ENCODE measurements at places on chromosomes 11 and 22.

DNA sequence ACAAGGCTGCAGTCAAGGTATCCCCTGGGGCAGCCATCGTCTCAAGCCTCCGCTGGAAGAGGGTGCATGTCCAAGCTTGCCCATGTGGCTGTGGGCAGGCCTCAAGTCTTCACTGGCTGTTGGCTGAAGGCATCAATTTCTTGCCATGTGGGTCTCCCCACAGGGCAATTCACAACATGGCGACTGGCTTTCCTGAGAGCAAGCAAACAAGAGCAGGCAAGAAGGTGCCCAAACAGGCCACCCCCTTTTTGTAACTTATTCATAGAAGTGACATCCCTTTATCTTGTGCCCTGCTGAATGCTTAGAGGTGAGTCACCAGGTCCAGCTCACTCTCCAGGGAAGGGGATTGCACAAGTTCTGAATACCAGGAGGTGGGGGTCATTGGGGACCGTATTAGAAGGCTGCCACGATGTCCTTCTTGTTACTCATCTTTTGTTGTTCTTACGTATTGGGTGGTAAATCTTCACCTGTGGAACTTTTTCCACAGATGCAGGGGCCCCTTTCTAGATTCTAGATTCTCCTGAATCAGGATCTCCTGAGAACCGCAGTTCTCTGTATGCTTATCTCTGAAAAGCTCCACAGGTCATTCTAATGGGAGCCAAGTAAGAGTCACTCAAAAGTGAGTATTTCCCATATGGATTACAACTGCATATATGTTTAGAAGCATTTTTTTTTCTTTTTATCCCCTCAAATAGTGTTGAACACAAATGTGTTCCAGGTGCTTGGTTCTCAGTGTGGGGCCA lies 44.2 kb upstream of the MICAL2 start:
- DNase-seq, result no peak

GRCh38 chr22:27614006-27614649 lies 187.4 kb downstream of the MN1 start:
- no peak for DNase-seq

DNA sequence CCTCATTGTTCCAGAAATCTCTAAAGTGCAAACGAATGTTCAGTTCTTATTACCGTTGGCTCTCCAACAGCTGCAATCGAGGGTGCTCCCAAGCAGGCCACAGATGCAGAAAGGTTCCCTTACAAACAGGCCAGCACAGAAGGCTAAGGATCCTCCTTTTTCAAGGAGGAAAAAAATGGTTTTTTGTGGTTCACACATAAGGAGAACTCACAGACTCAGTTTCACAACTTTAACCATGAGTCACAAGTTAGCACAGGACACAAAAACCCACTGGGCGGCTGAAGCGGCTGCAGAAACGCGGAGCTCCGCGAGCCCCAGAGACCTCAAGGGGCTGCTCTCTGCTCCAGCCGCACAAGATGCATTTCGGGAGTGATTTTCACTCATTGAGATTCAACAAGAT lies 98.2 kb upstream of the PRR5 start:
- no peak for DNase-seq

GRCh38 chr22:31532060-31532459 lies 35.7 kb downstream of the SFI1 start:
- DNase-seq, result no peak

DNA sequence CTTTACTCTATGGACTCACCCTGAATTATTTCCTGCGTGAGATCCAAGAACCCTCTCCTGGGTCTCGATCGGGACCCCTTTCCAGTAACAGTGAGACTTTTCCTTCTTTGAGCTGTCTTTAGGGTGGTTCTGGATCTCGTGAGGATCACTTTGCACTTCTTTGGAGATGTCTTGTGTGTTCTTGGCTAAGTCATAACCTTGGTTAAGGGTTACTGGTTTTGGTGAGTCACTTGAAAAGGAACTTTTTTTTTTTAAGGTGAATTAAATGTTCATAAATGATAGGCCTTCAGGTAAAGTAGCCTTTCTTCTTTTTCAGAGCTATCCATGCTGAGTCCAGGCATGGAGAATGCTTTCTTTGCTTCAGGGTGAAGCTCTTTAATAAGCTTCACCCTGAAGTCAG lies 19.4 kb upstream of the GSTP1 start:
- no peak for DNase-seq

- DNase-seq, result no peak
Measured at GRCh38 chr11:18438691-18439090, 17.0 kb upstream of the LDHAL6A start.

- DNase-seq, result peak; percentile 65
Measured at GRCh38 chr11:45924036-45924915, 1.8 kb downstream of the LARGE2 start.

- no peak for DNase-seq
Measured at GRCh38 chr11:90223248-90223585, 368 bp upstream of the CHORDC1 start.

DNA sequence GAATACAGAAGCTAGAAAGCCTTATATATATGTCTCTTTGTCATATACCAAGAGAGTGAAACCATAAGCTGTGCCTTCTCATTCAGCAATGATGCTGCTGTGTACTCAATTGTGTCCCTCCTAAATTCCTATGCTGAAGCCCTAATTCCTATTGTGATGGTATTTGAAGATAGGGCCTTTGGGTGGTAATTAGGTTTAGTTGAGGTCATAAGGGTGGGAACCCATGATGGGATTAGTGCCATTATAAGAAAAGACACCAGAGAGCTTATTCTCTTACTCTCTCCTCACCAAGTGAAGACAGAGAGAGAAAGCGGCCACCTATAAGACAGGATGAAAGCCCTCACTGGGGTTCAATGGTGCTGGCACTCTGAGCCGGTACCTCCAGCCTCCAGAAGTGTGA lies 1191.3 kb upstream of the TENM4 start:
- DNase-seq, result no peak

DNA sequence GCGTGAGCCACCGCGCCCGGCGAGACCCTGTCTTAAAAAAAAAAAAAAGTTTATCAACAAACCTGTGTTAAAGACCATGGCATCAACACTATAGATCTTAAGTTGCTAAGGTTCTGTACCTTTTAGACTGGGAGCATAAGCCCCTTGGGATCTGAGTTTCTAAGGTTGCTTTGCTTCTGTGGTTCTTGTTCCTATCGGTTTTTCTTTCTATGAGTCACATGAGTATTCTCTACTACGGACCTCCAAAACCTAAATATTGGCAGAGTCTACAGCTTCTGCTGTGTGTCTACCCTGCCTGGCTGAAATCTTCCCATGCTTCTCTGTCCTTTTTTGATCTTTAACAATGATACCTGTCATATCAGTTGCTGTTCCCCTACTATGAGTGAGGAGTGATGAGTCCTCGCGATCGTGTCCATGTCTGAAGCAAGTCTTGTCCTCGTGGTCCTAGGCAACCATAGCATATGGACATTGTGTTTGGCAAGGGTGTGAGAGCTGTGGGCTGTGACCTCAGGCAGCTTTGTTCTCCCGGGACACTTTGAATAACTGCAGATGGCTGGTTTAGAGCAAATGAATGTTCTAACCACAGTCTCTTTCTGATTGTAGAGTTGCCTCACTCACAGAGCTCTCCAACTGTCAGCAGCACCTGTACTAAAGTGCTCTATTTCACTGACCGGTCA lies 9.0 kb upstream of the DLAT start:
- no peak for DNase-seq

DNA sequence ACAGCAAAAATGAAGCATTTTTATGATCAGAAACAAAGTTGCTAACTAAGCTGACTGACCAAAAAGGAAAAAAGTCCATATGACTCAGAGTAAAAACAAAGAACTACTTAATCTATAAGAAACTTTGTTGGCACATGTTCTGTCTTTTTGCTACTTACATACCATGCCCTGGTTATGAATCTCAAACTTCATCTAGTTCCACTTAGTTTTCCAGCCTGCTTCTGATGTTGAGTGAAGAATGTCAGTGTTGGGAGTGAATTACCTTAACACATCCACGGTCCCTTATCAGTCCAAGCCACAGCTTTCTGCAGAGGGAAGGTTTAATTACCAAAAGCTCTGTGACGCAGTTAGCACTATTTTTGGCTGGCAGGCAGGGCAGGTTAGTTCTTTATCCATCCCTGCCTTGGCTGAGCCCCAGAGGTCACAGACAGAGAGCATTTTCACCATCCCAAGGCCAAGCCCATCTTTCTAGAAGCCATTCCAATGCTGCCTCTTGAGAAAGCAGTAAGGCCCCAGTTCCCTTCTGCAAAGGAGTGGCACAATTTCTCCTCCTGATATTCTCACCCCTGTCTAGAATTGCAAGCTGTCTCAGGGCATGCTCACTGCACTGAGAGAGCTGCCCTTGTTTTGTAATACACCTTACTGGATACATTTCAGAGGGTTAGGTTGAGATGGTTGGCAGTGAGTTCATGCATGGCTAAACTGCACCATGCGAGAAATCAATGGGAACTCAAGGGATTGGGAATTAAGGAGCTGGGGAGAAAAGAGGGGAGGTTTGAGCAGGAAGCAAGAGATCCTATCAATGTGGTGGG lies 67.1 kb downstream of the SLC1A2 start:
- no peak for DNase-seq

- peak; percentile 36 for DNase-seq
Measured at GRCh38 chr11:91947215-91947820, 277.3 kb upstream of the FAT3 start.

- DNase-seq, result peak; percentile 67
Measured at GRCh38 chr22:41656556-41656955, 32.1 kb downstream of the SNU13 start.

DNA sequence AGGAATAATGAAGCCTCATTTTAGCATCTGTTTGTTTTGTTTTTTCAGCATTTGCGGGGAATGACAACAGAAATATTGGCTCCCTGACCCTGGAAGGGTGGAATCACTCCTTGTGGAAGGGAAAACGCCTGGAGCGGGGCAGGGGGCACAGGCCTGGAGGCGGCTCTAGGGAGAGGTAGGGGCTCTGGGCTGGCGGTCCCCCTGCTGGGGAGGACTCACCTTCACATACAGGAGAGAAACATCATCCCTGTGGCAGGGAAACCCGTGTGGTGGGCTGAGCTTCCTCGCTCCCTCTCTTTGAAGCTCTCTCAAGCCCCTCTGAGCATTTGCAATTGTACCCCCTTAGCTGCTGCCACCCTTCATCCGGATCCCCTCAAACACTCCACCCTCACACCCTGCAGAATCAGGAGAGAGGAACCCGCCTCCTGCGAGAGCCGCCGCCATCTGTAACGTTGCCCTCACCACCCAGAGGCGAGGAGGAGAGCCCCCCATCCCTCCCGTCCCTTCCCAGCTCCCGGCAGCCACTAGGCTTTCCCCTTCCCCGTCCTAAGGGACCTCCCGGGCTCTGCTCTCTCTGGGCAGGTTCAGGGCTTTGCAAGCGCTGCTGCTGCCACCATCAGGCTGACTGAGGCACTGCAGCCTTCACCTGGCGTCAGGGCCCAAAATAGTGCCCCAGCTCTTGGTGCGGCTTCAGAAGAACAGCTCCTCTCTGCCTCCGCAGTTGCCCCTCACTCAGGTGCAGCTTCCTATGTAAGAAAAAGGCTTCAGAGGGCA lies 10.4 kb downstream of the KIRREL3 start:
- peak; percentile 85 for DNase-seq

DNA sequence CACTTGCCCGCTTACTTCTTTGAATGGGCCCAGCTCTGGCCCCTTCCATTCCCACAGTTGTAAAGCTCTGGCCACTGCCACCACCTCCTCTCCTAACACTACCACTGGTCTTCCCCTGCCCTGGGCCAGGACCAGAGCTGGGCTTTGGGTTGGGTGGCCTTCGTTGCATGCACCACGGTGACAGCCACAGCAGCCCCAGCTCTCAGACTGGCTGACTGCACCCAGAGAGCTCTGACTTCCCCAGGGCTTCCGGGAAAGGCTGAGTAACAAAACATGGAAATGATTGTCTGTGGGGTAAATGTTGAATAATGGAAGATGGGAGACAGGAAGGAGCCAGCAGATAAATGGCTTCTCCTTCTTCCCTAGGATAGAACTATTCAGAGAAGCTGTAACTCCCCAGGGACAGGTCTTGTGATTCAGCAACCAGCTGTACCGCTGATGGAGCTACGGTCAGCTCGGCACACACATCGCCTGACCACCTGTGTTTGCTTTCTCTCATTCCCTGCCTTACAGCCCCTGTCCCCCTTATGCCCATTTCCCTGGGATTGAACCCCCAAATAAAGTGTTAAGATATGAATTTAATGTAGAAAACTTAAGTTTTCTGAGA lies 27.6 kb downstream of the SCN4B start:
- no peak for DNase-seq

GRCh38 chr22:43305806-43306205 lies 37.4 kb downstream of the SCUBE1 start:
- no peak for DNase-seq

- no peak for DNase-seq
Measured at GRCh38 chr11:29336727-29337575, 679.9 kb downstream of the KCNA4 start.

GRCh38 chr22:28016781-28017557 lies 97.9 kb upstream of the PITPNB start:
- no peak for DNase-seq

GRCh38 chr11:101321222-101321621 lies 191.6 kb upstream of the PGR start:
- no peak for DNase-seq

DNA sequence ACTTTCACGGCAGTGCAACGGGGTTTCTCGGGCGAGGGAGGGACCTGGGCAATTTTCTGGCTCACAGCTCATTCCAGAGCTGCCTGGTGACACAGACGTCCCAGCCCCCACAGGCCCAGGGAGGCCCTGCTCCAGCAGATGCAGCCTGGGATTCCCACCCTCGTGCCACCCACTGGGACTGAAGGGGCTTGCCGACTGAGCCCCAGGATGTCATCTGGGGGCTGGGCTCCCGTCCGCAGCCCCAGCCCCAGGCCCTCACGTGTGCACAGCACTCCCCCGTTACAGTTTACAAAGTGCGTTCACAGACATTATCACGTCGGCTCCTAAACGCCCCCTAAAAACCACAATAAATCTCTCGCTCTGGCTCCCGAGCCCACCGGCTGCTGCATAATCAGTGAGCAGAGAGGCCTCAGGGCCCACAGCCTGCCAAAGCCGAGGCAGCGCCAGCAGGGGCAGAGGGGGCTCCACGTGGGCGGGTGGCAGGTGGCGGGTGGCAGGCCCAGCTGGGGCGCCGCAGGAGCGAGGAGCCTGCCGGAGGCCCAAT lies 76.9 kb upstream of the TCF20 start:
- peak; percentile 64 for DNase-seq

GRCh38 chr11:99079576-99079975 lies 58.8 kb downstream of the CNTN5 start:
- no peak for DNase-seq

- peak; percentile 93 for DNase-seq
Measured at GRCh38 chr11:79413268-79413667, 27.6 kb downstream of the TENM4 start.

GRCh38 chr22:21819183-21819770 lies 48.2 kb downstream of the MAPK1 start:
- DNase-seq, result no peak

- no peak for DNase-seq
Measured at GRCh38 chr11:122268601-122269130, 152.7 kb upstream of the BLID start.
